Skeletal muscle tissue (tissue), 5 donors: ENCODE measurements at places on chromosomes 7 and 10. TPM values are rescaled to one million over a fixed set of nuclear protein-coding genes. Genes with fewer than 3 reads are reported as not detected.

The CALHM3 gene
- not detected for total RNA-seq

The BCAP29 gene
- 12.0 TPM for total RNA-seq

The CYP3A4 gene
- total RNA-seq = not detected

The COX19 gene
- 12.0 TPM for total RNA-seq

The BAMBI gene
- total RNA-seq = 4.2 TPM

The FKBP6 gene
- under 0.01 TPM for total RNA-seq

The C10orf53 gene
- total RNA-seq = not detected
